ELF-1 (cell line): ENCODE measurements at places on chromosomes 3 and 15.

DNA sequence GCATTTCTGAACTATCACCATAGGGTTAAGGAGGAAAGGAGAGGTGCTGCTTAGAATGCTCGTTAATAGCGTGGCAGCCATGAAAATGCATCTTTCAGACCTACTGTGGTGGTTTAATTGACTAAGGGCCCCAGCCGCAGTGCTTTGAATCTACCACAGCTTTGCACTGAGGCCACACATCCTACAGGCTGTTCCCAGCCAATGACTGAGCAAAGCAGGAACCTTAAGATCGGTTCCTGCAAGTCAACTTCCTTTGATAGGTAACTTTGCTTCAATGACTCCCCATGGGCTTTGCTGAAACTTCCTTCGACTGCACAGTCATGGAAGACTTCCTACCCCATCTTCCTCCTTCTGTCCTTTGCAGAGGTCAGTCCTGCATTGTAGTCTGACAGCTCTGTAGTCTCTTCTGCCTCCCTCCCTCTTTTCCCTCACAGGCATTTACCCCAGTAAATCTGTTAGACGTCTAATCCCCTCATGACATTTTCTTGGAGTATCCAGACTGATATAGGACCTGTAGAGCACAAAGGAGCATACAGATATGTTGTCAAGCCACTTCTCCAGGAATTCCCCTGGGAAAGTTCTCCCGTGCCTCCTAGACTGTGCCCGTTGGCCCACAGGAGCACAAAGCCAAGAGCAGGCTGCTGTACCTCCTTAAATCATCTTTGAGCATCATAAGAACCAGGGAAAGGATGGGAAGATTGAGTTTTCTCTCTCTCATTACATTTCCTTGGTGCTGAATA, 2.6 kb upstream of the BCL2A1 start:
- no peak for DNase-seq

DNA sequence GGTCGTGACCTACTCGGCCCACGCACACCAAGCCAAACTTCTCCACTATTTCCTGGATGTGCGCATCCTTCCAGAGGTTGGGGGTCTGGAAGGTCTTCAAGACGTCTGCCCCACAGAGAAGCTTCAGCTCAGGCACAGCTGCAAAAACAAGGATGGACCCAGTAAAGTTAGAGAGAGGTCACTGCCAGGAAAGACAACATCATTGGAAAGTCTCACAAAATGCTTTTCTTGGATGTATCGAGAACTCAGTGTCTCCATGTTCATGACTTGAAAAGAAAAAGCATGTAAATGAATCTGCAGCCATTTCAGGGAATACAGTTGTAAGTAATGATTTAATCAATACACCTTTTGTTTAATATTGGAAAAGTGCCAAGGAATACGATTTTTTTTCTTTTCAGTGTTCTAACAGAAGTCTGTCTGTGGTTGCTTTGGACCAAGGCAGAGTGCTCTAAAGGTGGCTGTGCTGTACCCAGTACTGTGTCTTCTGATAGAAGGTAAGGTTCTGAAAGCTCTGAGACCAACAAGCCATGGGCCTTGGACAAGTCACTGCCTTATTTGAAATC, 21.8 kb upstream of the RBP1 start:
- no peak for DNase-seq

DNA sequence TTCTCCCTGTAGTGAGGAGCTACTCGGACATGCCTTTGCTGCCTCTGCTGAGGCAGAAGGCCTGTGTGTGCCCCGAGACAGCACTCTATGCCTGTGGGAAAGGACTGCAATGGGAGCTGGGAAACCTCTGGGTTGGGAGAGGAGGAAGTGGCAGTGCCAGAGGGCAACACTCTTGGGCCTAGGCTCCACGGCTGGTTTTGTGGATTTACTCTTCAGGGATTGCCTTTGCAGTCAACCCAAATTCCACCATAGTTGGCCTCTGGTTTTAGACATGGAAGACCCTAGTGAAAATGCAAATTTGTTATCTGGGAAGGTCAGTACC, 46.8 kb downstream of the ITGA11 start:
- DNase-seq: no peak

- DNase-seq: no peak
Observed at GRCh38 chr3:73621388-73621787, 3.4 kb downstream of the PDZRN3 start.

DNA sequence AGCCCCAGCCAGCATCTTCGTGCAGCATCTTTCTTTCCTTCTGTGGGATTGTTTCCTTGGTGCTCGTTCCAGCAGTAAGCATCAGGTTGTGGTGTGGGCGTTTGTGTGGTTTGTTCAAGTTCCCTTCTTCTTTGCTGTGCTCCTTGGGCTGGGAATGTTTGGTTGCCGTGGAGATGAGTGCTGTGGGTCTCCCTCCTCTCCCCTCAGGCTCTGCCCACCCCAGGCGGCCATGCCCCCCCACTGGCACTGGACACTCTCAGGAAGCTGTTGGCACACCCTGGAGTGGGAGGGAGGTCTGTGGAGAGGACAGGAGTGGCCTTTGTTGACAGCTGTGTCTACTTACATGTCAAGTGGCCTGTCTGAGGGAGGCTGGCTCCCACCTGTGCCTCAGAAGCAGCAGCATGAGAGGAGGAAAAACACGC, 46.5 kb upstream of the SACM1L start:
- DNase-seq: peak; percentile 8

DNA sequence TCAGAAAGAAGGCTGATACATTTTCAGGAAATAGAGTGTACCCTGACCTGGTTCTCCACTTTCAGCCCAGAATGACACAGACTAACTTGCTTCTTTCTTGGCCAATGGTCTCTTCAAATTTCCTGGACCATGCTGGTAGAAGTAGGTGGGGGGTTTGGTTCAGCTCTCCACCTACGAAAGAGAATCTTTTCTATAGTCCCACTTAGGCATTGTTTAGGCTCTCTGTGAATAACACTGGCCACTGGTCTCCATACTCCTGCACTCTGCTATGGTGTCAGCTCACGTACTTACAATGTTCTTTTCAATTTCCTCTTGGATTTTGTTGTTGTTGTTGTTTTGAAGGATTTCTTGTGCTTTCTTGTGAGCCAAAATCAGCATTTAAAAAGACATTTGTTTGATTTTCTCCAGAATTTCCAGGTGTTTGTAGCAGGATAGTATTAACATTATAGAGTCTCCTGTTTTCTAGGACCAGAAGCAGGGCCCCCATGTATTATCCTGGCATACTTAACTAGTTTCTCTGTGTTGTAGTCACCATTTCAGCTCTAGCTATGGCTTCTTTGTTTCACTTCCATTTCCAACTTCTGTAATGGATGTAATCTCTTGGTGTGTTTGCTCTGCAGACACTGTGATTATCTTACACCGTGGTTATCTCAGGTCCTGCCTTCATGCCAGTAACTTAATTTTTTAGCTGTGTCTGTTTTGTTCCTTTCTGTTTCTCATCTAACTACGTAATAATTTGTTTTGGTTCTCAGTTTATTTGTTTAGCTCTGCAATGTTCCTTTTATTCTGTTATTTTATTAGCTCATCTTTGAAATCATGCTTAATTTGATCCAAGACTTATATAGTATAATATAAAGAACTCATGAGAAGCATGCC, 61.4 kb downstream of the CHRNA7 start:
- no peak for DNase-seq

GRCh38 chr3:114669614-114670013, 375.8 kb downstream of the TIGIT start:
- no peak for DNase-seq

DNA sequence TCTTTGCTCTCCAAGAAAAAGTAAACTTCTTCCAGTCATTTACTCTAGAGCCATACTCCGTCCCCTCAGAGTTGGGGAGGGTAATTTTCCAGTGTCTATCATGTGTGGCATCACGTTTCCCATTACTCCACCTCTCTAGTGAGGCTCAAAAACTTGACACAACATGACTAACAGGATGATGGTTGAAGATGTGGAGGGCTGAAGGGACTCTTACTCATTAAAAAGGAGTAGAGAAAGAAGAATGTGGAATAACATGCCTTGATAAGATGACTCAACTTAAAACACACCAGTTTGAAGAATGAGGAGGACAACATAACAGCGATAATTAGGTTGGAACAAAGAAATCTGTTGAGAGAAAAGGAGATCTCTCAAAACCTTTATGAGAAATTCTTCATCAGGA, 894.3 kb downstream of the OTOL1 start:
- no peak for DNase-seq

DNA sequence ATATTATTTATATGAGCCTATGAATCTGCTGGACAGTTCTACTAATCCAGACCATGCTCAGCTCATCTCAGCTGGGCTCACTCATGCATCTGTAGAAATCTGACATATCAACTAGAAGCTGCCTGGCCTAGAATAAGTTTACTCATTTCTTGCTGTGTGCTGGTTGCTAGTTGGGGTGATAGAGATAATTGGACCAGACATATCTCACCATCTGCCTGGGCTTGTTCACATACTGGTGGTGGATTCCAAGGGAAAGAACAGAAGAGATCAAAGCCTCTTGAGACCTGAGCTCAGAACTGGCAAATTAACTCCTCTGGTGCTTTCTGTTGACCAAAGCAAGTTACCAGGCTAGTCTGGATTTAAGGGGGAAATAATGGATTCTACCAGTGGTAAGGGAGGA, 109.1 kb downstream of the NSUN3 start:
- no peak for DNase-seq

DNA sequence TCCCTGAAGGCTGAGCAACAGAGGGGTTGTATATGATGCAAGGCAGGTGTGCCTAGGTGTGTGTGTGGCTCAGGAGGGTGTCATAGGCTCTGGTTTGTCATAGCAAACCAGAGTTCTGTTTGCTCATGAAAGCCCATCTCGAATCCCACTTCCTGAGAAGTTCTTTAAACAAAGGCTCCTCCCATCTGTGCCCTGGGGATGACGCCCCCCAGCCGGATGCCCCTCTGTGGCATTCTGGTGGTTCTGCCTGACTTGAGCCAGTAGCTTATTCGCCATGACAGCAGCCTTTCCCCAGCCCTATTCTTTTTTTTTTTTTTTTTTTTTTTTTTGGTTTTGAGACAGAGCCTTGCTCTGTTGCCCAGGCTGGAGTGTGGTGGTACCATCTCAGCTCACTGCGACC, 45.4 kb downstream of the PDIA5 start:
- no peak for DNase-seq

DNA sequence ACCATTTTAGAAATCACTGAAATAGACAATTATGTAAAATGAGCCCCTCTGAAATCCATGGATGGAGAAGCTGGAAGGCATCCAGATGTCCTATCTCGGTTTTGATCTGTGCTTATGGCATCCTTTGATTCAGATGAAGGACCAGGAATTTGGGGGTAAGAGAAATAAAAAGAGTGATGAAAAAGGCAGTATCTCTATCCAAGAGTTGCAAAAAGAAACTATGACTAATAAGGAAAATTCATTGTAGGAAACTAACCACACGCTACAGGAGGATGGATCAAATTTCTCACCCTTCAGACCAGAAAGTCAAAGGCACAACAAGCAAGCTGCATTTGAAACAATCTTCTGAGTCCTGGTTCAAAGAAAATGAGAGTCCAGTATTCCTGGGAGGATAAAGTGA, 34.8 kb downstream of the SRGAP3 start:
- no peak for DNase-seq

DNA sequence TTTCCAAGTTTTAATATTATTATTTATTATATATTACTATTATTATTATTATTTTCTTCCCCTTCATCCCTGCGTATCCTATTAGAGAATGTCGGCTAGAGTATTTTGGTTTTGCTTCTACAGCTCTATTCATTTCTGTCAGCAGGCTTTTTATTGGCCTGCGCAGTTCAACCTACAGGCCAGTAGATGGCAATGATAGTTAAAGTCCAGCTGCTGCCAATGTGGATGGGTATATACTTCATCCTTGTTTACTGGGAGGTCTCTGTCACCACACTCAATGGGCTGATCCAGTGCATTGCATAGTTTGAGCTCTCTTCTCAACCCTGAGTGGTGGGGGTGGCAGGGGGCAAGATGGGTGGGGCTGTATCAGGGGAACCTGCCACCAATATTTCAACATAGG, 799.8 kb downstream of the NSUN3 start:
- DNase-seq: peak; percentile 32

DNA sequence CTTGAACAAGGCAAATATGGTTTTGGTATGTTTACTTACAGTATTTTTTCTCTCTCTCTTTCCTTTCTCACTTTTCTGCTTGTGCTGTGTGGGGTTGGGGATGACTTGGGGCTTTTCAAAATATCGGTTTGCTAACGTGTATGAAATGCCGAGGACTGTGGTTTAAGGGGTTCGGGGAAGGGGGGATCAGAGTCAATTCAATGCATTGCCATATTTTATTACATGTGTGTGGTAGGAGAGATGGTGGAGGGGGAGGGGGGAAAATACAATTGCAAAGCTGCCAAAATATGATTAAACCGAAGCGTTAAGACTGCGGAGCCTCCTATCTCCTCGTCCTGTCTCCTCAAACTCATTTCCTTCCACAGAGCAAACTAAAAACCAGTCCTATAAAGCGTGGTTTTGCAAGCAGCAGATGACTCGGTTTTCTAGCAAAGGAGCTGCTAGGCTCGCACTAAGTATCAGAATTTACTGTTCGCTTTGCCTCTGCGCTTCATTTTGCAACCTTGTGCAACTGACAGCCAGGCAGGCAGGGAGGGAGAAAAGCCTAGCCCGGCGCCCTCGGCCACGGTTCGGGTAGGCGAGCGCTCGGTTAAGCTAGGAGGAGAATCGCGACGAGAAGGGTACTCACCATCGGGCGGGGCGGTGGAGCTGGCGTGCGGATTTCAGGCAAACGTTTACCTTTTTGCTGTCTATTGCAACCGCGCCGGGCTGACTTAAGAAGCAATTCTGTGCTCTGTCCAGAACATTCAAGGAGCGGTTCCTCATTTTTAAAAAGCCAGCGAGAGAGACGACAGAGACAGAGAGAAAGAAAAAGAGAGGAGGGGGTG, 4.0 kb upstream of the NR2F2 start:
- peak; percentile 71 for DNase-seq

GRCh38 chr15:57626713-57627440, 35.2 kb downstream of the MYZAP start:
- DNase-seq: no peak

GRCh38 chr15:62067448-62068044, 769 bp downstream of the C2CD4A start:
- DNase-seq: peak; percentile 44

DNA sequence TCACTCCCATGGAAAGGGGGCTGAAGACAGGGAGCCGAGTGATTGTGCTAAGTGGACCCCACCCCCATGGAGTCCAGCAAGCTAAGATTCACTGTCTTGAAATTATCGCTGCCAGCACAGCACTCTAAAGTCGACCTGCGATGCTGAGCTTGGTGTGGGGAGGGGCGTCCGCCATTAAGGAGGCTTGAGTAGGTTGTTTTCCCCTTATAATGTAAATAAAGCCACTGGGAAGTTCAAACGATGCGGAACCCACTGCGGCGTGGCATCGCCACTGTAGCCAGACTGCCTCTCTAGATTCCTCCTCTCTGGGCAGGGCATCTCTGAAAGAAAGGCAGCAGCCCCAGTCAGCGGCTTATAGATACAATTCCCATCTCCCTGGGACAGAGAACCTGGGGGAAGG, 10.9 kb upstream of the SRGAP3 start:
- DNase-seq: peak; percentile 27
